ENCODE measurements at places on chromosomes 16 and 17.

DNA sequence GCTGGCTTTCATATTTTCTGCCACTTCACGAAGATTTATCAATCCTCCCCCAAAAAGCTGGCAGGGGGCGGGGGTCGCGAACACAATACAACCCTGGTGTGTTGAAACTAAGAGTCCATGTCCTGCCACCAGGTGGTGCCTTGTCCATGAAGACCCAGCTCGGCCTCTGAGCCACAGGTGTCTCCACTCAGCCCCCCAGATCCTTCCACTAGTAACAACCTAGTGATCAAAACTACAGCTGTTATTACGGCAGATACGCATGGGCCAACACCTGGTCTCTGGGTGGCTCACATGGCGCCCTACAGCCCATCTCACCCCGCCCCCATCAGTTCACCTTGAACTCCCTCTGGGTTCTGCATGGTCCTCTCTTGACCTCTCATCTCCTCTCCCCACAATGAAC is 27.7 kb downstream of the USP7 start:
- DNase-seq, result peak; percentile 47

DNA sequence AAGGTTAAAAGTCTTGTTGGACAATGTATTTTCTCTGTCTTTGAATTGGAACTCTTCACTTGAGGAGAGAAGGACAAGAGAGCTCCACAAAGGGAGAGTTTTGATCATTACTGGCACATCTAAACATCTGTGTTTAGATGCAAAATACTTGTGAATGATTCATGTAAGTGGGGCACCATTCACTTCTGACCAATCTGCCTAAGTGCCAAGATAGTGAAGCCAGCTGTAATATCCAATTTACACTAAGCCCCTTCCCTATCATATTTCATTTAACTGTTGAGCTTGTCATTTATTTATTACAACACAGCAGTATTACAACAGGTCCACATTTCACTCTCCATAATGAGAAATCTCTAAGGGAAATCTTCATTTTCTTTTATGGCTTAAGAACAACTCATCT is 832.3 kb upstream of the GOT2 start:
- no peak for DNase-seq

DNA sequence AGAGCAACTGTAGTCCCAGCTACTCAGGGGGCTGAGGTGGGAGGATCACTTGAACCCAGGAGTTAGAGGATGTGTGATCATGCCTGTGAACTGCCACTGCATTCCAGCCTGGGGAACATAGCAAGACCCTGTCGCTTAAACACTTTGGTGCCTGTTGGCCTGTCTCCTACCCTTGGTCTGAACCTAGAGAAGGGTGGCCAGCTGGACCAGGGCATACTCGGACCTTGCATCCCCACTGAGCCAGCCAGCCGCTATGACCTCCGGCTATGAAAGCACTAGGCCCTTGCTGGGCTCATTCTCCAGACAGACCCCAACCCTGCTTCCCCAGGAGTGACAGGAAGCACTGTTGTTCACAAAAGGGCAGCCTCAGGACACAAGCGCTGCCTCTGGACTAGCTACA is 4.6 kb downstream of the IFT20 start:
- no peak for DNase-seq

DNA sequence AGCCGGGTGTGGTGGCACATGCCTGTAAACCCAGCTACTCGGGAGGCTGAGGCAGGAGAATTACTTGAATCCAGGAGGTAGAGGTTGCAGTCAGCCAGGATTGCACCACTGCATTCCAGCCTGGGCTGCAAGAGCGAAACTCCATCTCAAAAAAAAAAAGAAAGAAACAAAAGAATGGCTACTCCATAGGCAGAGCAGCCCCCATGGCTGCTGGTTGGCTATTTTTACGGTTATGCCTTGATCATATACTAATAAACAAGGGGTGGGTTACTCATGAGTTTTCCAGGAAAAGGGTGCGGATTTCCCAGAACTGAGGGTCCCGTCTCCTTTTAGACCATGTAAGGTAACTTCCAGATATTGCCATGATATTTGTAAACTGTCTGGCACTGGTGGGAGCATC is 76.2 kb upstream of the TMEM97 start:
- DNase-seq, result no peak

DNA sequence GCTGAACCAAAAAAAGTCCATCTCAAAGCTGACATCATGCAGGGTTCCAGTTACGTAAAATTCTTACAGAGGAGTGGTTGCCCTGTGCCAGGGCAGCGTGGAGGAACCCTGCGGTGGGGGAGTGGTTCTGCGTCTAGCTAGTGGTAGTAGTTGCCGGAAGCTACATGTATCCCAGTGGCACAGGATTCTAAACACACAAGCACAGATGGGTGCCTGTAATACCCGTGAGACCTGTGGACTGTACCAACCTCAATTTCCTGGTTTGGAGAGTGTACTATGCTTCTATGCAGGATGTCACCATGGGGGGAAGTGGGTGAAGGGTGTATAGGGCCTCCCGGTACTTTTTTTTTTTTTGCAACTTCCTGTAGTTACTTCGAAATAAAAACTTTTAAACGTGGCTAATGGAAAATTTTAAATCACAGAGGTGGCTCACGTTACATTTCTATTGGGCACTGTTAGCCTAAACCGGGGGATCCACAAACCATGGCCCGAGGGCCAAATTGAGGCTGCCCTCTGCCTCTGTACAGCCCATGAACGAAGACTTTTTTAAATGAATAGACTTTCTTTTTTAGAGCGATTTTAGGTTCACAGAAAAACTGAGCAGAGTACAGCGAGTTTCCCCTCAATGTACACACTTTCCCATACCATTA is 38.5 kb downstream of the TBC1D16 start:
- no peak for DNase-seq

- DNase-seq, result no peak
These were observed 11.5 kb downstream of the SLX4 start for GRCh38 chr16:3599922-3600321.

GRCh38 chr16:86126891-86127290 is 227.9 kb downstream of the IRF8 start:
- DNase-seq, result no peak

- DNase-seq, result peak; percentile 25
These were observed 2.6 kb downstream of the HNF1B start for GRCh38 chr17:37742116-37742761.

- no peak for DNase-seq
These were observed 19.8 kb downstream of the TAF1C start for GRCh38 chr16:84166796-84167695.

DNA sequence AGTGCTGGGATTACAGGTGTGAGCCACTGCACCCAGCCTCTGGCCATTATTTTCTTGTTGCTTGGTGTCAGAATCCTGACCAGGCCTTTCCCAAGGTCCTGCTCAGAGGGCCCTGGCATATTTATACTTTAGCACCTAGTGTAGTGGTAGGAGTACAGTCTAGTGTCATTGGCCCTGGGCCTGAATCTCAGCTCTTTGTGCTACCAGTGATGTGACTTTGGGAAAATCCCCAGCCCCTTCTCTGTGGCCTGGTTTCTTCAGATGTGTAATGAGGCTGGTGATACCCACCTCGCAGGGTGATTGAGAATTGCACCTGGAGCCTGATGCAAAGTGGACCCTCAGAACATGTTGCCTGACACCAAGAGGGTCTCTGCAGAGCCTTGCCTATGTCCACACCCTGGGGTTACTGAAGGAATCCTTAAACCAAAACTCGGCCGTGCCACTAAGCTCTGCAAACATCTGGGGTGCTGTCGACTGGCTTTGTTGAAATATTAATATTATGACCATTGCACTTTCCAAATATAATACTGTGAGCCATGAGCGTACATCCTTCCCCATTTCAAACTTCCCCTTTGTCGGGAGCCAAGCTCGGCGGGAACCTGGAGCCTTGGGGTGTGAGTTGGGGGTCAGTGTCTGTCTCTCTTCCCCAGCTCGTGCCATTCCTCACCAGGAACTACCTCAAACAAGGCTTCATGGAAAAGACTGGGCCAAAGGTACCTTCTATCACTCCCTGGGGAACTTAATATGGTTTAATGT is 18.0 kb upstream of the RNF135 start:
- no peak for DNase-seq

GRCh38 chr17:13204607-13205237 is 186.9 kb upstream of the ELAC2 start:
- no peak for DNase-seq

- DNase-seq, result no peak
These were observed 322.0 kb upstream of the SALL1 start for GRCh38 chr16:51473091-51473490.

GRCh38 chr17:74592087-74592990 is at the start of gene CD300LD:
CD300LD (minus strand) TSS chr17:74592283; CDS start chr17:74592202, 81 bp downstream.
- no peak for DNase-seq

GRCh38 chr17:51147650-51148049 is 5.7 kb upstream of the NME1 start:
- no peak for DNase-seq

DNA sequence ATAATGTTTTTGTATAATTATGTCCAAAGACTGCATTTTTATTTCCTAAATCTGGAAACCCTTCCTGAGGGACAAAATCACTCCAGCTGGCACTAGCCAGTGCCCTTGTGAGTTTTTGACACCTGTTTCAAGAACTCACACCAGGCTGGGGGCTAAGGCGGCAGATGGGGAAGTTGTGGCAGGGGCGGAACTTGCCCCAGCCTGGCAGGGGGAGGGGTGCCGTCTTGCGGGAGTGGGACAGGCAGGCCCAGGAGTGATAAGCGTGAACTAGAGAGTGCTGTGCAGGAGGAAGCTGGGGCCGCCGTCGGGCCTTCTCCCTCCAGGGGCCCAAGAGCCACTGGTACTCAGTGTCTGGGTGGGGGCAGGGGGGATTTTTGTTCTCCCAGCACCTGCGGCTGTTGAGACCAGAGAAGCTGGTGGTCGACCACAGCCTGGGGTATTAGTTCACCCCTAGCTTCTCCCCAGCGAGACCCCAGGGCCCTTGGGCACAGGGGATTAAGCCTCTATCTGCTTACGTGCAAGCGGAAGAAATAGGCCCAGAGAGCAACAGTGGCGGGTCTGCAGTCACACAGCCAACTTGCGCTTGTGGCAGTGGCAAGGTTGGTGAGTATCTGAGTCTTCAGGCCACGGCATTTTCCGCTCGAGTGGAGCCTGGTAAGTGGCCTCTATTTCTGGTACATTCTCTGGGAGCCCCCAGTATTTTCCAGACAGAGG is 40.2 kb upstream of the PLCG2 start:
- no peak for DNase-seq

DNA sequence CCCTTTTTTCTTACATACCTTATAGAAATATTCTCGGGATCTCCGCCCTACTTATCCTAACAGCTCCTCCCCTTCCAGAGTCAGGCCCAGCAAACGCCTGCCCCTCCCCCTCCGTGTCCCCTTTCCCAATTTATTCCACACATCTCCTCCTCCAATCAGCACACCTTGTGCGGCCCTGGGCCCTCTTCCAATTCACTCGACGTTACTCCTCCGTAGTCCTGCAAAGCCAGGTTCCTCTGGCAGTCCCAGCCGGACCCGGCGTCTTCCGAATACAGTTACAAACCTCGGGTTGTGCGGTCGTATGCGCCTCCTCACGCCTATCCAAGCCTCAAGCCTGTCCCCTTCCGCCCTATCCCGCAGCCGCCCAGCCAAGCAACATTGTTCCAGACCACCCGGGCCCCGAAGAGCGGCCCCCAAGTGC is 677 bp downstream of the CBX1 start:
- peak; percentile 54 for DNase-seq

GRCh38 chr16:6687593-6687992 is 645.1 kb upstream of the RBFOX1 start:
- DNase-seq, result no peak

DNA sequence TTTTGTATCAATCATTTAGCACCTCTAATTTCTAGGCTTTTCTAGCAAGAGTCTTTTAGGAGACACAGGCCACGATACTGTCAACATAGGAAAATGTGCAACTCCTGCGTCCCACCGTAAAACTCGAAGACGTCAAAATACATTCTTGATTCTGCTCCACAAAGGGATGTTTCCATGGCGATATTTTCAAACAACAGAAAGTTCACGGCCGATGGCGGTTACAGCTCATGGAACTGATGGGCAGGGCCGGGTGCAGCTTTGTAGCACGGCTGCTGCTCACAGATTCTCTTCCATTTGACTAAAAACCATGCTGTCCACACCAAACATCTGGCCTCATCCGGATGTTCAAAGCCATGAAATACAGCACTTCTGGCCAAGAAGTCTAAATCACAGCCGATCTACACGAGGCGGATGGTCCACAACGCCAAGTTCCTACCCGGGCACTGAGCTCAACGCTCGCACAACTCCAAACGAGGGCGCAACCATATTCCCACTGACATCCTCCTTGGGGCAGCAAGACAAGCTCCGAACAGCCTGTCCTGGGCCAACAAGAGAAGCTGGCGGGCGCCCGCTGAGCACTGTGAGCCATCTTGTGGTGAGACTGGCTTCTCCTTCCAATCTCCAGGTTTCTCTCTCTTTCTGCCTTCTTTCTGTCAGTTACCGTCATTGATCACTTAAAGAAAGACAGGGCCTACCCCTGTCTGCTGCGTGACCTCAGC is 79.8 kb downstream of the ZNF778 start:
- DNase-seq, result no peak

GRCh38 chr17:31517524-31517923 is 126.0 kb downstream of the RAB11FIP4 start:
- peak; percentile 10 for DNase-seq

DNA sequence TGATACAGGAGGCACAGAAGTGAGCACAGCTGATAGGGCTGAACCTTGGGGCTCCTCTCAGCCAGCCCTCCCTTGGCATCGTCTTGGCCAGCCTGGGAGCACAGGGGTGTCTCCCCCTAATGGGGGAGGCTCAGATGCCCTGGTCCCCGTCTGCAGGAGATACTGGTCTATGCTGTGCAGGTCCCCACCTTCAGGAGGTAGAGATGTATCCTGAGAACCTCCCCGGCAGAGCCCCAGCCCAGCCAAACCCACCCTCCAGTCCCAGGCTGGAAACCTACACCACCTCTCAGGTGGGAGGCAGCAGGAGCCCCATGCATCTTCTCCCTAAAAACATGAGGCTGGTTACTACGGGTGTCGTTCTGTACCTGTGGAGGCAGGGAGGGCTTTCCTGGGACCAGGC is 38.7 kb downstream of the ABCC6 start:
- DNase-seq, result no peak

- DNase-seq, result peak; percentile 78
These were observed 24.3 kb upstream of the LASP1NB start for GRCh38 chr17:38900978-38901656.
